ENCODE measurements at places on chromosomes 4 and X. TPM values are rescaled to one million over a fixed set of nuclear protein-coding genes. Genes with fewer than 3 reads are reported as not detected.

DNA sequence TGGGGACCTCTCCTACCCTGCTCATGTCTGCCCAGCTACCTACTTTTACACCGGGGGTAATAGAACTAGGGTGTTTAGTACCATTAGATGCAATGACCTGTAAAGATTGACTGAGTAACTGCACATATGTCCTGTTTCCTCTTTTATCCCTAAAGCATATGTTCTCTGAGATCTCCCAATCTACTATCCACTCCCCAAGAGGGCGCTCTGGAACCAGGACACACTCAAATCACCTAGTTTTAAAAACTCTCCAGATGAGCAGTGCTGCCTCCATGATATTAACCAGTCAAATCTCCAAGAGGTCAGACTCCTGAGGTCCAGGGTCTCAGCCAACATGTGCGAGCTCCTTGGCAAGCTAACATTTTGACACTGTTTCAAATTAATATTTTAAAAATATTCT lies 87.0 kb upstream of the TSPAN5 start:
- H3K27me3 ChIP-seq = no peaks in the 10 kb centered on the region
- no peak overlapping the region for H3K4me3 ChIP-seq
- H3K27ac ChIP-seq = no peak overlapping the region
- no peak for DNase-seq

DNA sequence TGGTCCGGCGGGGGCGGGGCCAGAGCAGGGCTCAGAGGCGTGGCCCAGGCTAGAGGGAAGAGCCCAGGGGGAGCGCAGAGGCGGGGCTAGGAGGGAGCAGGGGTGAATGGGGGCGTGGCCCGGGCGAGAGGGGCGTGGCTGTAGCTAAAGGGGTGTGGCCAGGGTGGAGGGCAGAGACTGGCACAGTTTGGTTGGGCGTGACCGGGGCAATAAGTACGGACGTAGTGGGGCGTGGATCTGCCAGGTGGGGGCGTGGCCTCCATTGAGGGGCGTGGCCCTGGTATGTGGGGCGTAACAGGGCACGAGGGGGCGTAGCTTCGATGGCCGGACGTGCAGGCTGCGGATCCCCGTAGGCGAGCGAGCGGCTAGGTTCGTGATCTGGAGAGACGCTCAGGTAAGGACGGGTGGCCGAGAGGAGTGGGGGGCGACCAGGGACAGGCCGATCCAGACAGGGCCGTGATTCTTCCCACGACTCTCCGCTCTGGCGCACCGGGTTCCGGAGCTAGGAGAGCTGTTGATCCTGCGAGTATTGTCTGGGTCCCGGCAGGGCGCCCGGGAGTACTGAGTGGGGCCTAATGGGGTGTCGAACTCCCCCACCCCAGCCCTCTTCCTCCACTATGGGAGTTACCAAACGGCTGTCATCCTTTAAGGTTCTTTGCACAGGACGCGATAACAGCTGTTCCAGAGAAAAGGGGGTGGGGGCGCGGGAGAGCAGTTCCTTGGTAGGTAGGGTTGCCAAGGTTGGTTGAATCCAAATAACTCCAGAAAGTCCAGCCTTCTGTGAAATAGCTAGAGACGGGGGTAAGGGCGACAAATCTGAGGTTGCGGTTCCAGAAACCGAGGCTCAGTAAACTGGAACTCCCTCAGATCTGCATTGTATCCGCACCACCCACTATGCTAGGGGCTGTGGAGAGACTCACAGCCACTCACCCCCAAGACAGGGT lies at the start of gene CA5B:
Gene CA5B, plus strand, starts transcription at position 312 of the 944 bp plus-strand sequence. CDS start 11,754 bp downstream, outside the sequence.
- H3K4me1 ChIP-seq = peaks cover 5% of the 10 kb centered on the region
- peak within 1 kb of the TSS; percentile 71 for H3K4me3 ChIP-seq
- H3K27me3 ChIP-seq = no peaks in the 10 kb centered on the region
- peak; percentile 82 for DNase-seq

- H3K4me1 ChIP-seq = peaks cover 17% of the 10 kb centered on the region
- no peaks in the 10 kb centered on the region for H3K27me3 ChIP-seq
- H3K4me3 ChIP-seq = no peak overlapping the region
- no peak overlapping the region for H3K27ac ChIP-seq
- DNase-seq = no peak
Observed at GRCh38 chr4:7240306-7240705, 48.0 kb downstream of the SORCS2 start.

The ETDB gene
- total RNA-seq = not detected

The GAB3 gene
- total RNA-seq = 9.2 TPM

DNA sequence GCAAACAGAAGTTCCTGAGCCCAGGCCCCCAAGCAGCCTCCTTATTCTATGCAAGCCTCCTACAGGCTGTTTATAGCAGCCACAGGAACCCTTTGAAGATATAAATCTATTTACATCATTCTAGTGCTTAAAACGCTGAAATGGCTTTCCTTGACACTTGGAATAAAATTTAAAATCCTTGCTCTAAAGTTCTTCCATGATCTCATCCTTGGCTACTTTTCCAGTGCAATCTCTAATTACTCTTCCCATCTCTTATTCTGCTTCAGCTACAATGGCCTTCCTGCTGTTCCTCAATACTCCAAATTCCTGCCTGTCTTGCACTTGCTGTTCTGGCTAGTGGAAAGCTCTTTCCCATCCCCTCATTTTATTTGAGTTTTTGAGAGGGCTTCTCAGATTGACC lies 634.2 kb upstream of the NR3C2 start:
- H3K27me3 ChIP-seq = no peaks in the 10 kb centered on the region
- H3K4me3 ChIP-seq = no peak overlapping the region
- no peak overlapping the region for H3K27ac ChIP-seq
- H3K36me3 ChIP-seq = no peaks in the 10 kb centered on the region
